DMS79 (cell line): ENCODE measurements at places on chromosomes 4 and X.

GRCh38 chr4:153623491-153623890, 60.6 kb upstream of the TLR2 start:
- no peak for DNase-seq

DNA sequence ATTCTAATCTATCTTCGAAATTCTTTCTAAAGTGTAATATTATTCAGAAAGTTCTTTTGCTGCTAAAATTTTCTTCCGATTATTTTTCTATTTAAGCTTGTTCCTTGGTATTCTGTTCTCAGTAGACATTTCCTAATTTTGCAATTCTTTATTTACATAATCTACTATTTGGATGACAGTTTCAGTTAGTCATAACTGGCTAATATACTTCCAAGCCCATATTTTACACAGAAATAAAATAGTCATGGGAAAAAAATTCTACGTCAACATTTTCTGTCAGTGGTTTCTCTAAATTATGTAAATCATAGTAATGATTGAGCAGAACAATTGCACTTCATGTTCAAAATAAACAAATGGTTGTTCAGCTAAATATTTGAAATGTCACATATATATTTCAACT, 178.0 kb upstream of the ANKRD50 start:
- DNase-seq, result no peak

GRCh38 chrX:27608671-27609070, 18.5 kb downstream of the DCAF8L2 start:
- no peak for DNase-seq

- DNase-seq, result no peak
Measured at GRCh38 chr4:67712000-67712625, 11.2 kb upstream of the UBA6 start.

- DNase-seq, result no peak
Measured at GRCh38 chr4:48979914-48980579, 6.0 kb upstream of the CWH43 start.

GRCh38 chr4:66606215-66606614, 935.9 kb upstream of the EPHA5 start:
- no peak for DNase-seq

DNA sequence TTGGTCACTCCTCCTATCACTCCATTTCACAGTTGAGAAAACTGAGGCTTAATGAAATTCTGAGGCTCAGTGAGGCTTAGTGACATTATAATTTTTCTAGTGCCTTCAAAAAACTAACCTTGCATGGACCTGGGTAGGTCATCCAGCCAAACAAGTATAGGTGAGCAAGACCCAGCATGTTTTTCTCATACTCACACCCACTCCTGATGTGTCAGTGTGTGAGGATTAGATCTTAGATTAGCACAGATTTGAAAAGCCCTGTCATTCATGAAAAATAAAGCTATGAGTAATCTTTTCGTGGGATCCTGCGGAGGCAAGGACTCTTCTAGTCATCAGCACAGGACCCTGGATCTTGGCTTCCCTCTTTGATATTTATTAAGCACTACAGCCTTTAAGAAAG, 146.7 kb downstream of the CHIC2 start:
- no peak for DNase-seq
